ENCODE measurements at places on chromosomes 4 and X. TPM values are rescaled to one million over a fixed set of nuclear protein-coding genes. Genes with fewer than 3 reads are reported as not detected.

The MAGEB16 gene
- total RNA-seq, result not detected

The SLITRK4 gene
- not detected for total RNA-seq

The ADAMTS3 gene
- 0.36 TPM for total RNA-seq

The FAM47E gene
- total RNA-seq, result under 0.01 TPM

The FDCSP gene
- total RNA-seq, result 183 TPM

The TBX22 gene
- not detected for total RNA-seq

The ZMYM3 gene
- total RNA-seq, result 21.3 TPM

The PHEX gene
- total RNA-seq, result 1.7 TPM

The TMPRSS11A gene
- total RNA-seq, result not detected

The KLHL4 gene
- total RNA-seq, result 0.33 TPM

The ASB9 gene
- 30.9 TPM for total RNA-seq

The ZNF141 gene
- total RNA-seq, result 12.7 TPM

The DCAF4L1 gene
- 0.46 TPM for total RNA-seq

The GLRA3 gene
- not detected for total RNA-seq

The AFP gene
- not detected for total RNA-seq

The SULT1E1 gene
- not detected for total RNA-seq

The PDZD4 gene
- 2.9 TPM for total RNA-seq

The DSPP gene
- total RNA-seq, result not detected

The BEND2 gene
- not detected for total RNA-seq

The FAM149A gene
- total RNA-seq, result 17.4 TPM

The PRKG2 gene
- 1.00 TPM for total RNA-seq

The SMR3B gene
- total RNA-seq, result not detected

The F8A2 gene
- total RNA-seq, result not detected

The DEFB131A gene
- not detected for total RNA-seq

The RAB33A gene
- total RNA-seq, result 12.7 TPM

The NPNT gene
- under 0.01 TPM for total RNA-seq

The KANTR gene
- 6.5 TPM for total RNA-seq

The TMSB15C gene
- total RNA-seq, result 4.3 TPM

The GATA1 gene
- total RNA-seq, result not detected

The AFF2 gene
- total RNA-seq, result under 0.01 TPM

The RNF150 gene
- 18.0 TPM for total RNA-seq

The XAGE1B gene
- not detected for total RNA-seq

The STBD1 gene
- total RNA-seq, result 1.4 TPM

The ARHGEF38 gene
- under 0.01 TPM for total RNA-seq

The NUDT10 gene
- 3.1 TPM for total RNA-seq

The RASL11B gene
- not detected for total RNA-seq

The NWD2 gene
- total RNA-seq, result not detected

The EMD gene
- total RNA-seq, result 27.5 TPM

The RHOXF1 gene
- not detected for total RNA-seq

The RWDD4 gene
- 14.5 TPM for total RNA-seq

The BMP3 gene
- total RNA-seq, result not detected

The SHOX gene
- not detected for total RNA-seq

The RGS12 gene
- 48.1 TPM for total RNA-seq

The AKAP14 gene
- not detected for total RNA-seq

The BEND4 gene
- not detected for total RNA-seq

The FAAH2 gene
- not detected for total RNA-seq

The ZNF732 gene
- total RNA-seq, result 0.31 TPM

The TRIM75 gene
- not detected for total RNA-seq

The TBC1D19 gene
- 25.5 TPM for total RNA-seq

The DUX4 gene
- not detected for total RNA-seq

The SLITRK2 gene
- 2.3 TPM for total RNA-seq

The TMEM31 gene
- not detected for total RNA-seq

The SPANXN4 gene
- total RNA-seq, result not detected

The DBET gene
- total RNA-seq, result not detected

The MTTP gene
- total RNA-seq, result 1.4 TPM

The XAGE1A gene
- total RNA-seq, result not detected

Measured in melanocyte of skin (primary cell).